ENCODE measurements at places on chromosomes 7 and 10. TPM values are rescaled to one million over a fixed set of nuclear protein-coding genes. Genes with fewer than 3 reads are reported as not detected.

Gene DENND10
- 36.5 TPM for polyA plus RNA-seq

Gene NCF1
- 3.1 TPM for polyA plus RNA-seq

Gene XPNPEP1
- 17.5 TPM for polyA plus RNA-seq

Gene SPAM1
- not detected for polyA plus RNA-seq

Gene PSMG3
- 84.8 TPM for polyA plus RNA-seq

Gene ING3
- polyA plus RNA-seq: 26.2 TPM

Gene LAMB4
- polyA plus RNA-seq: not detected

Gene LRRD1
- not detected for polyA plus RNA-seq

Gene PIP4K2A
- 40.3 TPM for polyA plus RNA-seq

Gene OR2A5
- polyA plus RNA-seq: not detected

Gene ARL4A
- 82.5 TPM for polyA plus RNA-seq

Gene TRIM50
- polyA plus RNA-seq: not detected

Gene INPP5A
- polyA plus RNA-seq: 5.9 TPM

Gene UCN3
- not detected for polyA plus RNA-seq

Gene ARHGEF35
- 32.3 TPM for polyA plus RNA-seq

Gene BLNK
- polyA plus RNA-seq: 0.40 TPM

Gene TSPAN15
- polyA plus RNA-seq: 6.6 TPM

Gene MBL2
- polyA plus RNA-seq: not detected

Gene WDFY4
- polyA plus RNA-seq: not detected

Gene FAM53B
- polyA plus RNA-seq: 3.0 TPM

Gene C10orf90
- 0.35 TPM for polyA plus RNA-seq
